Effector CD4-positive, alpha-beta T cell (primary cell): ENCODE measurements at places on chromosomes 11 and 22.

DNA sequence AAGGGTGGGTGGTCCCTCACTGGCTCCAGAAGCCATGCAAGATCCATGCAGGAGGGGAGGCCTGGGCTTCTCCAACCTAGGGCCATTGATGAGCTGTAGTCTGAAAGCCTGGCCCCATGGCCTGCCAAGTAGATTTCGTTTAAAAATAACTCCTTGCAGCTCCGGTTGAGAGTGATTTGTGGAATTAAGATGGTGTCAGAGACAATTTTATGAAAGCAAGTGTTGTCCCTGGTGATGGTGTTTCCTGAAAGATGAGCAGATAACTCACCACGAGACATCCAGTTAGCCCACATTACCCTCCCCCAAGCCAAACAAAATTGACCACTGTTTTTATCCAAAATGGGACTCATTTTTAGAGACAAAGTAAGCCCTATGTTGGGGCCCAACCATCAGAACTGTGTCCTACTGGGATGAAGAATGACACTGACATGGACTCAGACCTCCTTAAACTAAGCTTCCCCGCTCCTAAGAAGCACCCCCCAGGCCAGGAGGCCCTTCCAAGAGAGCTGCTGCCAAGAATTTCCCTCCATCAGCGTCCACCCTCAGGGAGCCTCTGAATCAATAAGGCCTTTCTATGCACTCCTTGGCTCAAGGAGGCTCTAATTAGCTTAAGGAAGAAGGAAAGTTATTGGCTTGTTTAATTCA is 174.2 kb upstream of the NCAM1 start:
- no peak for DNase-seq

- DNase-seq, result no peak
Measured at GRCh38 chr11:64714666-64715065, 8.3 kb downstream of the NRXN2 start.

DNA sequence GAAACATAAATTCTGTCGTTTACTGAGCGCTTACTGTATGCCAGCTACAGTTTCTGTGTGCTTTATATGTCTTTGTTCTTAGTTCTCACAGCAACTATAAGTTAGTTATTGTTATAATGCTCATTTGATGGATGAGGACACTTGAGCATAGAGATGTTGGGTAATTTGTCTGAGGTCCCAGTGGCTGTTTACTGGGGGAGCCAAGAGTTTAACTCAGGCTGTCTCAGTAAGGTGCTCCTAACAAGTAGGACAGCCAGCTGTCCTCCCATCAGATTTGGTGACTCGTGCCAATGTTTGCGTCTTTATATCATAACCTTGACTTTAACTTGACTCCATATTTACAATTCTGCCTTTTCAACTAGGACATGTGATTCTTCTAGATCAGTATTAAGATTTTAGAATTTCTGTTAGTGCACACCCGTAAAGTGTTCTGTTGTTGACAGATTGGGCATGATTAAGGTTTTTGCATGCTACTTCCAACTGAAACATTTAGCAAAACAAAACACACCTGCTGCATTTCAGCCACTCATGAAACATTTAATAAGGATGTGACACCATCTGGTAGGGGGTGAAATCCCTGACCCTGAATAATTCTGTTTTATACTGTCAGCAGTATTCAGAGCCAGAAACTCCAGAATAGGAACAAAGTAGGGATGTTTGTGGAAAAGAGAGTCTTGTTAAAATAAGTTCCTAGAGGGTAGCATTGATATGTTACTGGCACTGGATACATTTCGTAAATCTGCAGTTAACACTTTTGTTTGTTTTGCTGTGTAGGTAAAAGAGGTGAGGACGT is 1.9 kb downstream of the REXO2 start:
- no peak for DNase-seq

- no peak for DNase-seq
Measured at GRCh38 chr11:3123761-3124733, 41.1 kb downstream of the OSBPL5 start.

GRCh38 chr11:34624069-34624468 is 3.2 kb downstream of the EHF start:
- DNase-seq, result no peak

DNA sequence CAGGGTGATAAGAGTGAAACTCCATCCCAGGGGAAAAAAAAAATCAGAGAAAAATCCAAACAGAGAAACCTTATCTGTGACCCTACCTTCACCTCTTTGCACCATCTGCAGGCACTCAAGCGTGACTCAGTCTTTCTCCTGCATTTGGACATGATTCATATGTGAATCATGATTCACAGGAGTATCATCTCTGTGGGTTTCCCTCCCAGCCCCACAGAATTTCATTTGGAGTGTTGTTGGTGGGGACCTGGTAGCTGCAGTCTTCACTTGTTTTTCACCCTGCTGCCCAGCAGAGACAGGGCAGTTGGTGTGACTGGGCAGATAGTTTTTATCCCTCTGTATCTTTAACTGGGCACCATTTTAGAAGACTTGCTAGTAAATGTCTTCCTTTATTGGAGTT is 75.7 kb downstream of the DEPDC5 start:
- no peak for DNase-seq

DNA sequence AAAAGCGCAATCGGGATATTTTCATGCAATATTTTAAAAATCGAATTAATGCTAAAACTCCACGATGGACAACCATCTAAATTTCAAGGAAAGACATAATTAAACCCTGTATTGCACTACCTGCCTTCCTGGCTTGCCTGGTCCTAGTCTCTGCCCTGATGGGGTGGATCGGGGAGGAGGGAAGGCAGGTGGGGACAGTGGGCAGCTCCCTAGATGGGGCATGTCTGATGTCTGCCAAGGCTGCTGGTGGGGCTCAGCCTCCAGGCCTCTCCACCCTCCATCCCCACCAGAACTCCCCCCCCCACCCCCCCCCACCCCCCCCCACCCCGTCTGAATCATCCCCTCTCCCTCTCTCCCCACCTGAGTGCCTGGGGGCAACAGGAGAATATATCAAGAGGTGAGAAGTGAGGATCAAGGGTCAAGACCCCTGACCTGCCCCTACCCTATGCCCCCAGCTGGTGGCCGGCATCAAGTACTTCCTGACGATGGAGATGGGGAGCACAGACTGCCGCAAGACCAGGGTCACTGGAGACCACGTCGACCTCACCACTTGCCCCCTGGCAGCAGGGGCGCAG is 650 bp downstream of the CST6 start:
- no peak for DNase-seq

DNA sequence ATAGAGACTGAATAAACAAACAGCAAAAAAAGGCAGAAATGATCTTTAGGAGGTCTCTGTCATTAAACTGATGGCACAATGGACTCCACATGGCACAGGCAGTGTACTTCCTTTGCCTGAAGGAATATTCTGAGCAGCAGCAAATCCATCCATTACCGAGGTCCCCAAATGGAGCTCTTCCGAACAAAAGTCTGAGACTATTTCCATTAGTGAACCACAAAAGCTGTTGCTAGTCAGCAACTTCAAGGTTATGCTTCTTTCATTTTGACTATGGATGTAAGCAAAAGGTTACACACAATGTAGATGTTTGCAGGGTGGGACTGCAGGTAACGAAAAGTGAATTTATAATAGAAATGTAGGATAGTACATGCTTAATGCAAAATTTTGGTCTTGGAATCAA is 14.5 kb downstream of the NARS2 start:
- no peak for DNase-seq

- no peak for DNase-seq
Measured at GRCh38 chr22:46902998-46903916, 140.8 kb downstream of the TBC1D22A start.

GRCh38 chr22:46425016-46425415 is 89.5 kb downstream of the TRMU start:
- DNase-seq, result no peak

GRCh38 chr11:16809886-16810668 is 71.6 kb downstream of the C11orf58 start:
- DNase-seq, result no peak

- no peak for DNase-seq
Measured at GRCh38 chr11:62981743-62982142, 3.0 kb downstream of the SLC22A6 start.

GRCh38 chr11:8318536-8318935 is 54.9 kb upstream of the LMO1 start:
- no peak for DNase-seq

DNA sequence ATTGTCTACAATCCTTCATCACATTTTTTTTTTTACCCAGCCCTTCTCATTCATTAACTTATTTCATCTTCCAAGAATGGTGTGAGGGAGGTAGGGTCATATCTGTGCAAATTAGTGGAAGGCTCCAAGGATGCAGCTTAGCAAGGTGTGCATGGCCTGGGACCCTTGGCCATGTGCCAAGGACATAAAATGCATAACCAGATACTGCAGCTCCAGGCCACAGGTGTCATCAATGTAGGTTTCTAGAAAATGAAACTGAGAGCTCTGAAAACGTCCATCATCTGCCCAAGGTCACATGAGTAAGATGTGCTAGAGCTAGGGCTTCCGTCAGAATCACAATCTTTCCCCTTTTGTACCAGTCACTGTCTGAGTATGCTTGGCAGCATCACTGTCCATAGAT is 29.8 kb downstream of the ANKK1 start:
- DNase-seq, result no peak
